Activated T-helper 2 cell treated with anti-CD3 and anti-CD28 coated beads, Interferon-gamma antibody, Interleukin-2, Interleukin-4, amounts not matched to agents 10 μg/mL and 5 μg/mL and 100 μg/mL, durations not matched to agents 14 hours and 24 hours and 36 hours (primary cell): ENCODE measurements at places on chromosomes 12 and 14. TPM values are rescaled to one million over a fixed set of nuclear protein-coding genes. Genes with fewer than 3 reads are reported as not detected.
A peak's percentile ranks its signal among the peaks of the same experiment; 100 is the strongest.

- H3K27me3 ChIP-seq: no peaks in the 10 kb centered on the region
- no peaks in the 10 kb centered on the region for H3K4me1 ChIP-seq
- no peak overlapping the region for H3K27ac ChIP-seq
- no peak for DNase-seq
- no peak overlapping the region for H3K4me3 ChIP-seq
- no peaks in the 10 kb centered on the region for H3K36me3 ChIP-seq
Measured at GRCh38 chr14:26526137-26526536, 71.7 kb downstream of the NOVA1 start.

GRCh38 chr14:96271421-96271762 is 15.4 kb downstream of the BDKRB1 start:
- H3K36me3 ChIP-seq: no peaks in the 10 kb centered on the region
- no peaks in the 10 kb centered on the region for H3K27me3 ChIP-seq
- no peak overlapping the region for H3K27ac ChIP-seq
- no peak for DNase-seq

DNA sequence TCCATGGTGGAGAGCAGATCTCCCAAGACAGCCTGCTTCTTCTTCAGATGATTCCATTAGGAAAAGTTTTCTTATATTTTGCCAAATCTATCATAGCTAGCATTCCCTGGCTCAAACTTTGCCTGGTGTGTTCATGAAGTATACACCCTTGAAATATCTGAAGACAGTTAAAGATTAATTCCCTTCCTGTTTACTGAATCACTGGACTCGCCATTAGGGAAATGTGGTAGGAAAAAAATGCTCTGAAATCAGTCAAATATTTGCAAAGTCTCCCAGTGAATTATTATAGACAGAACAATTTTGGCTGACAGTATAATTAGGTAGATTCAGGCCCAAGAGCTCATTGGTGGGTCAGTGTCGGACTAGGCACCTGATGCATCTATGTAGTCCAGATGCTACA is 86.5 kb downstream of the PDZRN4 start:
- no peak overlapping the region for H3K27ac ChIP-seq
- H3K27me3 ChIP-seq: no peaks in the 10 kb centered on the region
- DNase-seq: no peak
- no peaks in the 10 kb centered on the region for H3K4me1 ChIP-seq
- no peaks in the 10 kb centered on the region for H3K36me3 ChIP-seq

GRCh38 chr14:31320922-31321766 is 99.2 kb downstream of the HEATR5A start:
- no peak for DNase-seq
- H3K4me3 ChIP-seq: no peak overlapping the region
- H3K4me1 ChIP-seq: no peaks in the 10 kb centered on the region
- no peaks in the 10 kb centered on the region for H3K27me3 ChIP-seq

DNA sequence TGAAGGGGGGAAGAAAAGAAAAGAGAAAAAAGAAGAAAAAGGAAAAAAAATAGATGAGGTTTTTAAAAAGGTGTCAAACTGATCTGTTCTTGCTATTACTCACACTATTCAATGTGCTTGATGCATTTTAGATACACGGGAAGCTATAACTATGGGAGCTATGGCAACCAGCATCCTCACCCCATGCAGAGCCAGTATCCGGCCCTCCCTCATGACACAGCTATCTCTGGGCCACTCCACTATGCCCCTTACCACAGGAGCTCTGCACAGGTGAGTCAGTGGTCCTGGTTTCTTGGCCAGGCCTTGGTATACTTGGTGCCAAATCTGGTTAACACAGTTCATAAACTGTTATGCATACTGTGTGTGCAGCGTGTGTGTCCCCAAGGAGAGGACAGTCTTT is 24.0 kb upstream of the RIC8B start:
- H3K27ac ChIP-seq: no peak overlapping the region
- H3K4me3 ChIP-seq: no peak overlapping the region
- H3K27me3 ChIP-seq: no peaks in the 10 kb centered on the region
- peaks cover 22% of the 10 kb centered on the region for H3K4me1 ChIP-seq

DNA sequence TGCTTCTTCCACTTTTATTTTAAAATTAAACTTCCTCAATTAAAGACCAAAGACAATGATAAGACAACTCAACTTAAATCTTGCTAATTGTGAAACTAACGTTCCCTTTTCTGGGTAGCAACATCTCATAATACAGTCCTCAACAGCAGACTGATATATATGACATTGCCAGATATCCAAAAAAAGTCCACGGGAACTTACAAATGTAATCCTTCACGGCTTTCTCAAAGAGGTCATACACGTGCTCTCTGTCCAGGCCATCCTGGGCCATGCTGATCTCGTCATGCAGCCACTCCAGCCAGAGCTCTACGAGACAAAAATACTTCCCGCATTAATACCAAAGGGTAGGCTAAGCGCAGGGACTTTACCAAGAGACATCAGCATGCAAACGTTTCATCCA is 13.3 kb downstream of the SART3 start:
- peaks cover 62% of the 10 kb centered on the region for H3K36me3 ChIP-seq
- peak overlapping the region; percentile 8 for H3K27ac ChIP-seq
- peaks cover 23% of the 10 kb centered on the region for H3K4me1 ChIP-seq
- no peaks in the 10 kb centered on the region for H3K27me3 ChIP-seq
- H3K4me3 ChIP-seq: no peak overlapping the region

GRCh38 chr14:78498062-78498595 is 328.0 kb downstream of the NRXN3 start:
- no peaks in the 10 kb centered on the region for H3K4me1 ChIP-seq
- no peak for DNase-seq
- no peaks in the 10 kb centered on the region for H3K36me3 ChIP-seq
- H3K4me3 ChIP-seq: no peak overlapping the region
- no peak overlapping the region for H3K27ac ChIP-seq
- H3K27me3 ChIP-seq: no peaks in the 10 kb centered on the region

DNA sequence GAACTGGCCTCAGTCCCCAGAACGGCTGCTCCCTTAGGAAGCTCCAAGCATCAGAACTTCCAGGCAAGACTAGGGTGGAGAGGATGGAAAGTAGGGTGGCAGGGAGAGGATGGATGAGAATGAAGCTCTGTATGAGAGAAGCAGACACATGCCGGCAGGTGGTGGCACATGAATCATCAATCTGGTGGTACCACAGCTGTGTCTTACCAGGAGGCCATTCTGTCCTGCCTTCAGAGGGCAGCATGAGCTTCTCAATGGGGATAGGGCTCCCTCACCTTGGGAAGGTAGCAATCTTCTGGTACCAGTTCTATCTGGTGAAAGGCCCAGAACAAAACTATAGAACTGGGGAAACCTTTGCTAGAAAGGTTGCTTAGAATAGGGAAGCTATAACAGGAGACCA is 55.4 kb upstream of the PYGL start:
- no peaks in the 10 kb centered on the region for H3K4me1 ChIP-seq
- H3K27me3 ChIP-seq: peaks cover 5% of the 10 kb centered on the region
- H3K36me3 ChIP-seq: no peaks in the 10 kb centered on the region
- no peak overlapping the region for H3K4me3 ChIP-seq
- DNase-seq: no peak
- no peak overlapping the region for H3K27ac ChIP-seq

DNA sequence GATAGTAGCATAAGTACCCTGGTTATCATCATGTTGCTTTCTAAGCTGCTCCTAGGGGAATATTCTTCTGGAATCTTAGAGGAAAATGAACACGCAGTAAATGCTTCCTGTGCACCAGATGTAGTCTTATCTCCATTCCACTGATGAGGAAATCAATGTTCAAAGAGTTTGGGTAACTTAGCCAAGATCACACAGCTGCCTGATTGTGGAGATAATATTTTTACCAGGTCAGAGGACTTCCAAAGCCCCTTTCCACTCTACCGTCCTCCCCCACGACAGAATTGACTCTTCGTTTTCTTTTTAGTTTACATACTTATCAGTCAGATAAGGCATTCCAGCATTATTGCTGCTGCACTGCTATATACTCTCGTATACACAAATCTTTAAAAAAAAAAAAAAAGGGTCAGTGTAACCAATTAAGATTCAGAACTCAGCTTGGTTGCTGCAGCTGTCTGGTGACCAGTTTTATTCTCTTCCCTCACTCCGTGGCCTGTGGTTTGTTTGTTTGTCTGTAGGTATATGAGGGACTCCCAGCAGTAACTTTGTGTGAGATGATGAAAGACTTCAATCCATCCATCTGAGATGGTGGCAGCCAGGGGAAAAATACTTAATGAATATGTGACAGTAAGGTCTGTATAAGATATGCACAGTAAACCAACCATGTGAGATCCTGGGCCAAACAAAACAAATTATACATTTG is 110.5 kb downstream of the TGFB3 start:
- no peaks in the 10 kb centered on the region for H3K27me3 ChIP-seq
- DNase-seq: no peak
- no peak overlapping the region for H3K27ac ChIP-seq
- peaks cover 5% of the 10 kb centered on the region for H3K36me3 ChIP-seq
- H3K4me1 ChIP-seq: peaks cover 16% of the 10 kb centered on the region
- no peak overlapping the region for H3K4me3 ChIP-seq

GRCh38 chr14:96251656-96252155 is 4.3 kb upstream of the BDKRB1 start:
- no peak overlapping the region for H3K27ac ChIP-seq
- no peaks in the 10 kb centered on the region for H3K36me3 ChIP-seq
- H3K4me1 ChIP-seq: no peaks in the 10 kb centered on the region
- no peak for DNase-seq

DNA sequence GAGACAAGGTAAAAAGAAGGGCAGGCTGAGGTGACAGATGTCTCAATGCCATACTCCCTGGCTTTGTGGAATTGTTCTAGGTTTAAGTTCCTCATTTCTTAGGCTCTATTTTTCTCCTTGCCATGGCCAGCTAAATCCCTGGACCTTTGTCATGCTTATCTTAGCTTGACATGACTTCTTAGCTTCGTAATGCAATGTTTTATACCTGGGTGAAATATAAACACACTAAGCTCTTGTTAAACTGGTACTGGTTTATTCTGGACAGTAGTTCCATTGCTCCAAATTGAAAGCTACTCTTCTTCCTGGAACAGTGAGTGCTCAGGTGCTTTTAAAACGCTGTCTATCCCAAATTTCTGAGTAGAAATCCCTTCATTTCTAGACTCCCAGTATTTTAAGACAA is 17.4 kb upstream of the ARHGAP5 start:
- DNase-seq: no peak
- no peak overlapping the region for H3K4me3 ChIP-seq
- peaks cover 5% of the 10 kb centered on the region for H3K27me3 ChIP-seq
- H3K4me1 ChIP-seq: no peaks in the 10 kb centered on the region
- no peak overlapping the region for H3K27ac ChIP-seq

- H3K36me3 ChIP-seq: no peaks in the 10 kb centered on the region
- DNase-seq: no peak
- H3K4me3 ChIP-seq: no peak overlapping the region
- no peaks in the 10 kb centered on the region for H3K27me3 ChIP-seq
- no peak overlapping the region for H3K27ac ChIP-seq
Measured at GRCh38 chr12:86675197-86675596, 419.0 kb upstream of the MGAT4C start.

DNA sequence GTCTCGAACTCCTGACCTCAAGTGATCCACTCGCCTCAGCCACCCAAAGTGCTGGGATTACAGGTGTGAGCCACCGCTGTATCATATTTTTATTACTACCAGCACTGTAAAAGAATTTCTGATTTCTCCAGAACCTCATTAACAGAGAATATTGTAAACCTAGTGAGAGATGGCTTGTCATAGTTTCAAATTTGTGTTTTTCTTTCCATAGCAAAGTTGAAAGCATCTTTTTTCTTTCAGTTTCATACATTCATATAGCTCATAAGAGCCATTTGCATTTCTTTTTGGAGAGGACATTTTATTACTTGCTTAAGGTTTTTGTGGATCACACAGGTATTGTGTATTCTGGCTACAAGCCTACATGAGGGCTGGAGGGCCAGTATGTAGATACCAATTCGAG is 58.0 kb downstream of the MIS18BP1 start:
- H3K27me3 ChIP-seq: no peaks in the 10 kb centered on the region
- DNase-seq: no peak
- H3K27ac ChIP-seq: peak overlapping the region; percentile 38
- no peak overlapping the region for H3K4me3 ChIP-seq

DNA sequence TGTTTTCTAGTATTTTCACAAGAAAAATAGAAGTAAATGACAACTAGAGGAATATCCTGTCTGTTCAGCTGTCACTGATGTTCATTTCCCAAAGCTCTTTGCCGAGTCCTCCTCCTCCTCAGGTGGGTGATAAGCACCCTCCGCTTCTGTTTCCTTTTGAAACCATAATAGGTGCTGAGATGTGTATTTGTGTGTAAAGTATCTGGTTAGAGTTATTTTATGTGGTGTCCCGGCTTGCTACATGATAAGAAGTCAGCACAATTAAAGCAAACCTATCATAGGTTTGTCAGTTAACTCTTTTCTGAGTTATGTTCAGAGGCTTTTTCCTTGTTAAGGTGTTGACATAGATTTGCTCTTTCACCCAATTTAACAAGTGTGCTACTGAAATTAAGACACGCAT is 82.4 kb downstream of the PIWIL1 start:
- H3K27ac ChIP-seq: no peak overlapping the region
- no peaks in the 10 kb centered on the region for H3K27me3 ChIP-seq
- no peak overlapping the region for H3K4me3 ChIP-seq
- no peaks in the 10 kb centered on the region for H3K4me1 ChIP-seq
- H3K36me3 ChIP-seq: no peaks in the 10 kb centered on the region
- no peak for DNase-seq

GRCh38 chr12:111451232-111451631 is 45.5 kb downstream of the SH2B3 start:
- no peak for DNase-seq
- no peak overlapping the region for H3K4me3 ChIP-seq
- peaks cover 76% of the 10 kb centered on the region for H3K36me3 ChIP-seq
- H3K27ac ChIP-seq: no peak overlapping the region
- peaks cover 45% of the 10 kb centered on the region for H3K4me1 ChIP-seq

The ALX1 gene
- total RNA-seq: not detected in 2 replicates

The SOX5 gene
- total RNA-seq: 0.34 and 0.53 TPM in 2 replicates

The SYNDIG1L gene
- total RNA-seq: not detected in 2 replicates

The CISTR gene
- total RNA-seq: not detected in 2 replicates

The RPL36AL gene
- 278 and 292 TPM in 2 replicates for total RNA-seq

The C12orf54 gene
- total RNA-seq: not detected in 2 replicates

The CCDC60 gene
- total RNA-seq: not detected in 2 replicates

The CCDC59 gene
- total RNA-seq: 84.1 and 84.5 TPM in 2 replicates

The TOMM20L gene
- total RNA-seq: not detected in 2 replicates

The PCK2 gene
- total RNA-seq: 62.7 and 62.8 TPM in 2 replicates
